Left kidney (tissue), 8 donors: ENCODE measurements at places on chromosomes 16 and 17. TPM values are rescaled to one million over a fixed set of nuclear protein-coding genes. Genes with fewer than 3 reads are reported as not detected.

Gene OR1A1
- polyA plus RNA-seq: 0.08 TPM

DNA sequence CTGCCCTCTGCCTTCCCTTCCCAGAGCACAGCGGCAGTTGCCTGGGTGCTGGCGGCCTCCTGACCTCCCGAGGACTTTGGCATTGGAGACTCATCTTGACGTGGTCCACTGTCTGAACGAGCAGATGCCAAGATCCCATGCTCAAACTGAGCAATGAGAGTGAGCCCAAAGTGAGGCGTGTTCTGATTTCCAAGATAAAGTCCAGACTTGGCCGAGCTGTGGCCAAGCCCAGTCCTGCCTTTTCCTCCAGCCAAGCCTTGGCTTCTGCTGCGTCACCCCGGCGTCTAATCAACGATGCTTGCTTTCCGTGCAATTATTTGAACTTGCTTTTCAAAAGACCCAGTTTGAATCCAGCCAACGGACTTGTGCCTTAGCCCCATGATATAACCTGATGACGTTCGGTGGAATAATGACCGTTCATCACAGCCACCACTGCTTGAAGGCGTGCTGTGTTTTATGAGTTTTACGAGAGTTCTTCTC is 179.2 kb downstream of the IRF8 start:
- no peak for DNase-seq

Gene TBC1D3K
- polyA plus RNA-seq: 1.1 TPM

Gene KRTAP9-4
- polyA plus RNA-seq: not detected

DNA sequence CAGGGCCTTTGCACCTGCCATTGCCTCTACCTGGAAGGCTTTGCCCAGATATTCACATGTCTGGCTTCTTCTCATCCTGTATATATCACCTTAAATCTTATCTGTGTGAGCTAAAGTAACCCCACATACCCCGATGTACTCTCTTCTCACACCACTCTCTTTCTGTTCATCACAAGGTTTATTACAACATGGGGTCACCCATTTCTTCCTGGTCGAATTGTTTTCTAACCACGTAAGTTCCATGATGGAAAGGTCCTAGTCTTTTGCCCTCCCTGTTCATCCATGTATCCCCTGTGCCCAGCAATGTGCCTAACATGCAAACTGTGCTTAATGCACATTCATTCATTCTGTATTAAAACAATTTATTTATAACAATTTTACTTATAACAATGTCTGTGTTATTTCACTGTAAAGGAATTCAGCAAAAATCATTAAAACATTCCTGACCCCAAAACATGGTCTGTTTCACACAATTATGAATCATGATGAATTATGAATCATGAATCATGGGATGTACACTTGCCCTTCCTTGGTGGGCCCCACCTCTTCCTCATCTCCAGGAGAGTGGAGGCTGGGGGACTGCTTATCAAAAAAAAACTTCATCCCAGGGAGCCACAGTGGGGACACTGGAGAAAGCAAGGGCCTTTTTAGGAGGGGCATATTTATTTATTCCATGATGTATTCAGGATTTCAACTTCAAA is 336.4 kb downstream of the GRIN2A start:
- no peak for DNase-seq

GRCh38 chr17:62780269-62780668 is 27.8 kb downstream of the MARCHF10 start:
- DNase-seq: no peak

- DNase-seq: no peak
These were observed 29.0 kb downstream of the IRF8 start for GRCh38 chr16:85927959-85928358.

GRCh38 chr16:12220766-12221165 is 244.2 kb downstream of the SNX29 start:
- DNase-seq: no peak

DNA sequence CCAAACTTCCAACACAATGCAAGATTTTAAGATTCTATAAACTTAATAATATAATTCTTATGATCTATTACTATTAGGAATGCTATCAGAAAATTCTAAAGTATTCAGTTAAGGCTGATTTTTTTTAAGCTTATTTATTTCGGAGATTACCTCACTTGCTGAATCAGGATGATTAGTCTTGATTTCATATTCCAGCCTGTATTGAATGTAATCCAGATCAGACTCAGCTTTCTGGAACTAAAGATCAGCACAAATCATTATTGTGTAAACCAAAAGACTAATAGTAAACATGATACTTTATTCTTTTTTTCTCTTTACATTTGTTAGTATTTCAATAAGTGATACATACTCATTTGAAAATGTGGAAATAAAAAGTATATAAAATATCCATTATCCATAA is 23.9 kb downstream of the SKA2 start:
- no peak for DNase-seq

- DNase-seq: no peak
These were observed 6.4 kb downstream of the KRTAP9-1 start for GRCh38 chr17:41196068-41196467.

- DNase-seq: no peak
These were observed 60.5 kb upstream of the EFCAB3 start for GRCh38 chr17:62319846-62320245.

Gene MYL4
- polyA plus RNA-seq: 1.9 TPM

GRCh38 chr16:3492356-3492755 is 2.9 kb downstream of the C16orf90 start:
- no peak for DNase-seq

GRCh38 chr16:17357307-17358062 is 113.3 kb downstream of the XYLT1 start:
- DNase-seq: no peak

DNA sequence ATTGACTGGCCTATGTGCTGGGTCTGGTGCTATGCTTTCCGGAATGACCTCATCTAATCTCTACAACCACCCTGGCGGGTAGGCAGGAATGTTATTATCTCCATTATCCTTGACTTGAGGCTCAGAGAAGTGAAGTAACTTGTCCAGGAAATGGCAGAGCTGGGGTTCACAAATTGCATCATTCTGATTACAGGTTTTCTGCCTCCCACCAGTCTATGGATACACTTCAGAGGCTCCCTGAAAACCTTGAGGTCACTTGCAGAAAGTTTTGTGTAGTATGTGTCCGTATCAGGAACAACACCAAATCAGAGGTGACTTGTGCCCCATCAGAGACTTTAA is 19.1 kb downstream of the NOD2 start:
- no peak for DNase-seq

- no peak for DNase-seq
These were observed 177.8 kb upstream of the GSE1 start for GRCh38 chr16:85435286-85435685.

Gene CBFA2T3
- 2.1 TPM for polyA plus RNA-seq

DNA sequence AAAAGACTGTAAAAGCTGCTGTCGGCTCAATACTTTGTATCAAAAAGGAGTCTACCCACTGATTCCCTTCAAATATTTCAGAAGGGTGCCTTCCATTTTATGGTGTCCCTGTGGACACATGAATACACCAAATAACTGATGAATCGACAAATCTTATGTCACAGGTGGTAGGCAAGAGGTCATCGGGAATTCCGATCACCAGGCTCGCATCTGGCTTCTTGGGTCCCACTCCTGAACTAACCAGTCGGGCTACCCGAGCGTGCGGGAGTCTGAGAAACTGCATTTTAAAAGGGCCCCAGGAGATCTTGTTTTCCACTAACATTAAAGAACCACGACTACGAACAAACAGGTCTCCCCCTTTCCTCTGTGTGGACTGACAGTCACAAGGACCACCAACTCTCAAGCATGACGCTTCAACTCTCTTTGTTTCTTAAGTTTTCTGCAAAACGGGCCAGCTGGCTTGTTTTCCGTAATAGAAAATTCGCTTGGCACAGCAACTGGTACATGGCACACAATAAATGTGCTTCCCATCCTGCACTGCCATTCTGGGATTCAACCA is 873 bp downstream of the PSME3IP1 start:
- no peak for DNase-seq

DNA sequence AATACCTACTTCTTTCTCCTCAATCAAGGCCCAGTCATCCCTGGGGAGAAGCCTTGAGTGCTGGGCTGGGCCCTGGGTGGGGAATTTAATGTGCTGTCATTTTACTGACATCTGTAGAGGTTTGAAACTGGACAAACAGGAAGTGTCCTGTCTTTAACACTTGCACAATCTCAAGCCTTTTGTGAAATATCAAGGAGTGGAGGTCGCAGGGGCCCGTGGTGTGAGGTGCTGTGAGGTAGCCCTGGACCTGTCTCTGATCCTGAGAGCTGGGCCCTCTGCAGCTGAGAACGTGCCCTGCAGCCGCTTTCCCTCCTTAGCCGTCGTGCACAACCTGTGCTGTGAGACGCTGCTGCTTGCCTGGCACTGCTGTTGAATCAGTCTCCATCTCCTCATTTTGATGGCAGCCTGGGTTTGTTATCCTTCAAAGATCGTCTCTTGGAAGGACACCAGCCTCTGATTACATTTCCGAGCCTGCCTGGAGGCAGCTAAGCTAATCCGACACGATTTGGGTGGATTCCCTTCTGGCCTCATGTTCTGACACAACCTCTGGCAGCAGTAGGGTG is 29.9 kb downstream of the SMARCE1 start:
- no peak for DNase-seq

DNA sequence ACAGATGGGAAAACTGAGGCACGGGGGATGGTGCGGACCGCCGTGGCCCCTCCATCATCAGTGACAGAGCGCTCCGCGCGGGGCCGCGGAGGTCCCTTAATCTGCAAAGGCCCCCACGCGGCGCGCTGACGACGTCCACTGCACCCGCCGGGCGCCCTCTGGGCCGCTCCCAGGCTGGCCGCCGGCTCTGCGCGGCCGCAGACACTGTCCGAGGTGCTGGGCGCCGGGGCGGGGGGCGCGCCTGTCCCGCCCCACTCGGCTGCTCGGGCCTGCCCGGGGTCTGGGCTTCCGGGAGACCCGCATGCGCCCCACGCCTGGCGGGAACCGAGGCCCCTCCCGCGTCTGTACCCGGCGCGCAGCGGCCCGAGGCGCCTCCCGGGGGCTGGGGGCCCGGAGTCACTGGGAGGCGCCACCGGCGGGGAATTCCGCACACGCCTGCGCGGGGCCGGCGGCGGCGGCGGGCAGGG is 550 bp upstream of the RNF213 start:
- DNase-seq: peak; percentile 68

DNA sequence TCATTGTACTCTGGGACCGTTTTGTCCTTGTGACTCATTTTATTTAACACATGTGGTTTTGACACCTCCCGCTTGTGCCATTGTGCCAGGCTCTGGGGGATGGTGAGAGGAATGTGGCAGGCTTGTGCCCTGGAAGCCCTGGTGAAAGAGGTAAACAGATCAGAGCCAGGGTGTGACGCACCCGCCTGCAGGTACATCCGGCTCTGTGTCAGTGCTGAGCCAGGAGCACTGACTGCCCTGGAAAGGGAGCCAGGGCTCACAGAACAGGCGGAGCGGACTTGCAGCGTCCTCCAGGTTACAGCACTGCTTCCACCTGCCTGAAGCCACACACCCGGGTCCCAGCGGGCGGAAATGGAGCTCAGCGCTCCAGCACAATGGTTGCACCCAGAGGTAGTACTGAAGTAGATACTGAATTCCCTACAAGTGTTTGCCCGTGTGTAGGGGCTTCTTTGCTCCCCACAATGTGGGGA is 30.6 kb downstream of the CDRT15 start:
- no peak for DNase-seq

- DNase-seq: no peak
These were observed 131.4 kb downstream of the CA10 start for GRCh38 chr17:52027081-52027480.

DNA sequence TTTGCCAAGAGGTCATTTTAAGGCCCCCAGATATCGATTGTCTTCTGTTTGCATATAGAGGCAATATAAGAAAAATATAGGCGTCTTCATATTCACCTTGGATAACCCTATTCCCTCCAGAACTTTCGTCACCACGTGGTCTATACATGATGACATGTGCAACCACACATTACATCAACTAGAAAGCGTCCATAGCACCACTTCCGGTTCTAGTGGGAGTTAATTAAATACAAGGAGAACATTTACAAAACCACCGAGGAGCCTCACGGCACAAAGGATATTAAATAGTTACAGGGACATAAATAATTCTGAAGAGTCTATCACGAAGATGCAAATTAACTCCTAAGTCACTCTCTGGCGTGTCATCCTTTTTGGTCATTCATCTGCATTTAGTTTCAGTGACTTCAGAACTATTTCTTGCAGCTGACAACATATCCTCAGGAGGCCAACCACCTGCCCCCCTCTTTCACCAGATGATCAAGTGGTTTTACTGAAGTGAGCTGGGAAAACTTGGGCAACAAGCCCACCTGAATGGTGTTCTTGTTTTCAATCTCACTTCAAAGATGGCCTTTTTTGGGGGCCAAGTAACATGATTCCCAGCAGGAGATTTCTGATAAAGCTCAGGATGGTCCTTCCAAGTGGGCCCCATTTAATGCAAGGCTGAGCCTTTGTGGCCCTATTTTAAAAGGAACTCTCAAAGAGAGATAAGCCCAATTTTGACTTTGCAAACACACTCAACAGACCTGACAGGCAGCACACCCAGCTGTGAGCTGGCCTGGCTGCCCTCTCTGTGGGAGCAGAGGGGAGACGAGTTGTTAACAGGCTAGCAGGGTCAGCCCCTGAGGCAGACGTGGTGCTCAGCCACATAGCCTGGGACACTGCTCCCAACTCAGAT is 15.3 kb downstream of the CMTM3 start:
- DNase-seq: no peak

Gene ETV4
- 43.6 TPM for polyA plus RNA-seq

DNA sequence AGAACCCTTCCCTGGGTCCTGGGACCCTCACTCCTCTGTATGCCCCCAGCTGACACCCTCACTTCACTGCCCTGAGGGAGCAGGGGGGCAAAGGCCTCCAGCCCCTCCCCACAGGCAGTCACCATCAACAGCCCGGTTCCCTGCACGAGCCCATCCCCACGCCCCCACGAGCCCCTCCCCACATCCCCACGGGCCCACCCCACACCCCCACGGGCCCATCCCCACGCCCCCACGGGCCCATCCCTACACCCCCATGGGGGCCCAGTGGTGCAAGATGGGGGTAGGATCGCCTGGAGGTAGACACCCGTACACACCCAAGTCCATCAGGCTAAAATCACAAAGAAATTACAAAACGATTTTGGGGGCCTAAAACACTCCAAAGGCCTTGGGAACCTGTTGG is 42.3 kb downstream of the LMF1 start:
- DNase-seq: no peak

DNA sequence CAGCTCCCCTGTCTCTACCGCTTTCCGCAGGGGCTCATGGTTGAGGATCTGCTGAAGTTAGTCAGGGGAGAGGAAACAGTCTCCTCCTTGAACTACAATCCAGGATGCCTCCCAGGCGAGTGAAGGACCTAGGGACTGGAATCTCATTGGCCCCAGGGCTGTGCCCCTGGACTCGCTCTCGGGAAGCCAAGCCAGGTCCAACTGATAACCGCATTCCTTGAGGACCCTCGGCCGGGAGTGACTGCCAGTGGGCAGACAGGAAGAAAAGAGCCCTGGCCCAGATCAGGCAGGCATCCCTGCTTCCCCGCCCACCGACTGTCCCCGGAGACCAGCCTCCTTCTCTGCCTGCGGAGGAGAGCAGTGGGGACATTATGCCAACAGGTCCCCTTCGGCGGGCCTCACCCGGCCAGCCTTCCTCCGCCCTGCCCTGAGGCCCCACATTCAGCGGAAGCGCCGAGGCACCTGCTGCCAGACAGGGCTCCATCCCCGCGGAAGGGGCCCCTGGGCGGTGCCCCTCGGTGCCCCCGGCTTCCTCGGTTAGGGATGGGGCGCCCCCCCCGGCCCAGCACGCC is 776 bp downstream of the LRRC75A start:
- DNase-seq: no peak
